ENCODE measurements at places on chromosomes 12 and 14.

- H3K27me3 ChIP-seq = no peaks in the 10 kb centered on the region
- H3K4me1 ChIP-seq = peaks cover 41% of the 10 kb centered on the region
- H3K27ac ChIP-seq = no peak overlapping the region
- no peak overlapping the region for H3K4me3 ChIP-seq
- no peak for DNase-seq
- H3K36me3 ChIP-seq = no peaks in the 10 kb centered on the region
Measured at GRCh38 chr14:59309291-59309900, 120.9 kb downstream of the DAAM1 start.

DNA sequence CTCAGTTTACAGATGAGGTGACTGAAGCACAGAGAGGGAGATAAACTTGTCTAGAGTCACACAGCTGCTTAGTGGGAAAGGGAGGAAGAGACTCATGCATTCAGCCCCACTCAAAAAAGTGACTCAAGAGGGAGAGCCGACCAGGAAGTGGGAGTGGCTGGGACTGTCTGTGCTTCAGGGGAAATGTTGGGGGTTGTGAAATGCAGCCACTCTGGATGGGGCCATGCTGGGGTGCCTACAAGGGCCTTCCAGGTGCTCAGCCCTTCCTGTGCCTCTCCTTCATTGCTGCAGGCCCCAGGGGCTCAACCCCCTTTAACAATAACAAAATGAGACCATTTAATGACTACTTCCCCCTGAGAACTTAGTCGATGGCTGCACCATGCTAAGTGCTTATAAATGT lies 41.8 kb downstream of the CACNA1C start:
- no peak overlapping the region for H3K4me3 ChIP-seq
- DNase-seq = no peak
- peaks cover 17% of the 10 kb centered on the region for H3K27me3 ChIP-seq
- H3K4me1 ChIP-seq = no peaks in the 10 kb centered on the region
- H3K27ac ChIP-seq = no peak overlapping the region

DNA sequence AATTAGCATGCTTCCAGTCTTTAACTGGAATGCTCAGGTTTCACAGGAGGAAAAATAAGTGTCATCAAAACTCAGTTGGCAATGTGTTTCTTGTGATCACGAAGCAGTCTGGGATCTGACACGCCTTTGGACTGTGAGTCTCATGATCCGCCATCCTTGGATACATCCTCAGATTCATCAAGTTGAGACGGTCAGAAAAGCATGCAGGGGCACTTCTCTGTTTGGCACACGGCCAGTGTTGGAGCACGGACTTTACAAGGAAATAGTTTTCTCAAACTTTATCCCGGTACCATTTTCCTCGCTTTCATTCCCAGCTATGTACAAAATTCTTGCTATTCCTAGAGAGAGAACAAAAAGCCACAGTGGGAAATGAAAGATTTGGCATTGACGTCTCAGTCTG lies 88.4 kb upstream of the PARP11 start:
- H3K27me3 ChIP-seq = peaks cover 4% of the 10 kb centered on the region
- peaks cover 9% of the 10 kb centered on the region for H3K4me1 ChIP-seq
- no peak overlapping the region for H3K27ac ChIP-seq
- H3K36me3 ChIP-seq = no peaks in the 10 kb centered on the region
- no peak overlapping the region for H3K4me3 ChIP-seq

DNA sequence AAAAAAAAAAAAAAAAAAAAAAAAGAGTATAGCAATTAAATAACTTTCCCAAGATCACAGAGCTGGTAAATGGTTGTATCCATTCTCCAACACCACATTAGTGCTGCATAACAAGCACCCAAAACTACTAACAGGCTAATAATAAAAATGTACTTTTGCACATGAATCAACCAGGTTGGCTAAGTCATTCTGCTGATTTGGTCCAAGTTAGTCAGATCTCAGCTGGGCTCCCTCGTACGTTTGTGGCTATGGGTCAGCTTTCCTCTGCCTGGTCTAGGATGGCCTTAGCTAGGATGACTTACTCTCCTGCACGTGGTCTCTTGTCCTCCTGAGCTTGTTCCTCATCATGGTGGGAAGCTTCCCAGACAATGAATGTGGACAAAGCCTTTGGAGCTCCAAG lies 7.9 kb upstream of the PLEKHG6 start:
- no peak overlapping the region for H3K4me3 ChIP-seq
- H3K4me1 ChIP-seq = peaks cover 16% of the 10 kb centered on the region
- peaks cover 51% of the 10 kb centered on the region for H3K27me3 ChIP-seq
- H3K36me3 ChIP-seq = no peaks in the 10 kb centered on the region

DNA sequence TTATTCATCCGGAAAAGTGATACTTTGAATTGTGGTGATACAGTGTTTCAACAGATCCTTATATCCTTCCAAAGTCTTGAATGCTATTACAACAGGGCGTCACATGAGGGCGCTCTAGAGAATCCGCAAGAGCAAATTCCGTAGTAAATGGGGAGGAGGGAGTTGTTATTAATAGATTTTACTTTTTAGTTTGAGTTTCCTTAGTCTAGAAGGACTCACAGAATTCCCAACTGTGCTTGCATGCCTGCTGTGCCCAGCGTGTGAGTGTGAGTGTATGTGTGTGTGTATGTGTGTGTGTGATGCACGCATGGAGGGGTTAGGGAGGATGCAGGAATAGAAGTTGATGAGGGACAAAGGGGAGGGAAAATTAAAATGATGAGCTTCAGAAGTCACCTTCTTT lies 375.3 kb downstream of the C12orf75 start:
- H3K36me3 ChIP-seq = no peaks in the 10 kb centered on the region
- H3K27me3 ChIP-seq = peaks cover 7% of the 10 kb centered on the region
- H3K4me1 ChIP-seq = no peaks in the 10 kb centered on the region
- no peak overlapping the region for H3K4me3 ChIP-seq
- no peak for DNase-seq

DNA sequence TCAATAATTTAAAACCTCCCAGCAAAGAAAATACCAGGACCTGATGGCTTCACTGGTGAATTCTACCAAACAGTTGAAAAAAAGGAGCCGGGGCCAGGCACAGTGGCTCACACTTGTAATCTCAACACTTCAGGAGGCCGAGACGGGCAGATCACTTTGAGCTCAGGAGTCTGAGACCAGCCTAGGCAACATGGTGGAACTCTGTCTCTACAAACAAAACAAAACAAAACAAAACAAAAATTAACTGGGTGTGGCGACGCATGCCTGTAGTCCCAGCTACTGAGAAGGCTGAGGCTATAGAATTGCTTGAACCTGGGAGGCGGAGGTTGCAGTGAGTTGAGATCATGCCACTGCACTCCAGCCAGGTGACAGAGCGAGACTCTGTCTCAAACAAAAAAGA lies 13.7 kb upstream of the TROAP start:
- H3K36me3 ChIP-seq = no peaks in the 10 kb centered on the region
- peaks cover 26% of the 10 kb centered on the region for H3K27me3 ChIP-seq
- DNase-seq = no peak
- H3K27ac ChIP-seq = no peak overlapping the region
- H3K4me3 ChIP-seq = no peak overlapping the region

DNA sequence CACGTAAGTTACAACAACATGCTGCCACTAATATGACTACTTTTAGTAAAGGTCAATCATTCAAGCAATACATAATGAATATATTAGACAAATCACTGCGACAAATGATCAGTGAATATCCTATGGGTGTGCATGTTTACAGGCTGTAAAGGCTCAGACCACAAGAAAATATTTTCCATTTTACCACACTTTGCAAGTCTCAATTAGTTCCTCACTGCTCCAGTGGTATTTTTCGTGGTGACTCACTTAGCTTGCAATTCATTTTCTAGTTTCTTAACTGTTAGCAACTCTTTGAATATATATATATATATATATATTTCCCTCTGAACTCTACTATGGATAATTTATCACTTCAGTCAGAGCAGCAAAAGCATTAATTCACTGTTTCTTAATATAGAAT lies 96.9 kb downstream of the EML5 start:
- H3K36me3 ChIP-seq = peaks cover 8% of the 10 kb centered on the region
- H3K4me1 ChIP-seq = no peaks in the 10 kb centered on the region
- DNase-seq = no peak
- H3K27me3 ChIP-seq = no peaks in the 10 kb centered on the region
- H3K27ac ChIP-seq = no peak overlapping the region
- no peak overlapping the region for H3K4me3 ChIP-seq

DNA sequence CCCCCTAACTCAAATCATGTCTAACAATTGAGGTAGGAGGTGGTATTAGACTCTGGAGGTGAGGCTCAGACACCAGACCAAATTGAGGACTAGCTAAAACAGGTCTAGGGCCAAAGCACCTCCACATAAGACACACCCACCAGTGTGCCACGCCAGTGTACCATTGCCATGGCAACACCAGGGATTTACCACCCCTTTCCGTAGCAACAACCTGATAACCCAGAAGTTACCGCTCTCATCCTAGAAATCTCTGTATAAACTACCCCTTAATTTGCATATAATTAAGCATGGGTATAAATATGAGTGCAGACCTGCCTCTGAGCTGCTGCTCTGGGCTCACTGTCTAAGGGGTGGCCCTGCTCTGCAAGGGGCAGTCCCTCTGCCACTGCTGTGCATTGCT lies 57.4 kb upstream of the PPP2R5C start:
- H3K27me3 ChIP-seq = peaks cover 10% of the 10 kb centered on the region
- H3K4me1 ChIP-seq = peaks cover 22% of the 10 kb centered on the region
- no peak overlapping the region for H3K27ac ChIP-seq
- no peaks in the 10 kb centered on the region for H3K36me3 ChIP-seq

DNA sequence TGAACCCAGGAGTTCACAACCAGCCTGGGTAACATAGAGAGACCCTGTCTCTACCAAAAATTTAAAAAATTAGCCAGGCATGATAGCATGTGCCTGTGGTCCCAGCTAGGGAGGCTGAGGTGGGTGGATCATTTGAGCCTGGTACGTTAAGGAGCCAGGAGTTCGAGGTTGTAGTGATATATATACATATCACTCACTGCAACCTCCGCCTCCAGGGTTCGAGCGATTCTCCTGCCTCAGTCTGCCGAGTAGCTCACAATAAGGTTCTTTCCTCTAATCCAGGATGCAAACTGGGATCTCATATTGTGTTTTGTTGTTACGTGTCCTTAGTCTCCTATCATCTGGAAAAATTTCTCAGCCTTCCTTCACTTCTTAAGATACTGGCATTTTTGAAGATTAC lies 24.0 kb upstream of the GSC start:
- no peaks in the 10 kb centered on the region for H3K36me3 ChIP-seq
- H3K4me3 ChIP-seq = no peak overlapping the region
- H3K27ac ChIP-seq = no peak overlapping the region
- DNase-seq = no peak
- H3K4me1 ChIP-seq = no peaks in the 10 kb centered on the region

GRCh38 chr14:69059658-69060623 lies 80.8 kb upstream of the ACTN1 start:
- no peaks in the 10 kb centered on the region for H3K4me1 ChIP-seq
- no peak overlapping the region for H3K4me3 ChIP-seq
- H3K27me3 ChIP-seq = no peaks in the 10 kb centered on the region
- DNase-seq = no peak

GRCh38 chr12:120290609-120291305 lies 946 bp downstream of the RNU4-2 start:
- no peak overlapping the region for H3K27ac ChIP-seq
- DNase-seq = peak; percentile 26
- no peaks in the 10 kb centered on the region for H3K36me3 ChIP-seq

GRCh38 chr12:27229367-27229766 lies 14.7 kb upstream of the STK38L start:
- no peaks in the 10 kb centered on the region for H3K4me1 ChIP-seq
- no peak overlapping the region for H3K4me3 ChIP-seq
- no peak overlapping the region for H3K27ac ChIP-seq
- H3K36me3 ChIP-seq = no peaks in the 10 kb centered on the region
- DNase-seq = no peak

GRCh38 chr14:23354990-23355389 lies 2.3 kb upstream of the SLC22A17 start:
- no peaks in the 10 kb centered on the region for H3K36me3 ChIP-seq
- no peak overlapping the region for H3K4me3 ChIP-seq
- DNase-seq = no peak
- no peak overlapping the region for H3K27ac ChIP-seq

- no peak overlapping the region for H3K4me3 ChIP-seq
Measured at GRCh38 chr12:105334582-105334981, 4.1 kb downstream of the C12orf75 start.

DNA sequence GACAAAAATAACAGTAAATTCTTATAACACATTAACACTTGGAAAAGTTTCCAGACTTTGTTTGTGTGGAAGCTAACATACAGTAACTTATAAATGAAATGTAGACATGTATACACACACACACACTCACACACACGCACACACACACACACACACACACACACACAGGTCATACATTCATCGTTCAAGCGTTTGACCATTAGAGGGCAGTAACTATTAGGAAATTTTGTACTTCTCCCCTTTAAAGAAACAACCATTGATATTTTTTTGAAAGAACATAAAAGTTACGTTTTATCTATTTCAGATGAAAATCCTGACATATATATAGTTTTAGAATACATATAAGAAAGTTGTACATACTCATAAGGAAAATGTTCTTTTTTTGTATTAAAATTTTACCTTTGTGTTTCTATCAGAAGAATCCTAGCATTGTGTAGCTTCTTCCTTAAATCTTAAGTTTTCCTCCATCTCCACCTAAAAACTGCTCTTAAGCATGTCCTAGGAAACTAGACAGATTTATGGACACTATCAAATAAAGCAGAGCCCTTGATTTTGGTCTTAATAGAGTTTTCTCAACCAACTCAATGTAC lies 29.0 kb downstream of the PTPRQ start:
- H3K36me3 ChIP-seq = no peaks in the 10 kb centered on the region
- H3K4me3 ChIP-seq = no peak overlapping the region

DNA sequence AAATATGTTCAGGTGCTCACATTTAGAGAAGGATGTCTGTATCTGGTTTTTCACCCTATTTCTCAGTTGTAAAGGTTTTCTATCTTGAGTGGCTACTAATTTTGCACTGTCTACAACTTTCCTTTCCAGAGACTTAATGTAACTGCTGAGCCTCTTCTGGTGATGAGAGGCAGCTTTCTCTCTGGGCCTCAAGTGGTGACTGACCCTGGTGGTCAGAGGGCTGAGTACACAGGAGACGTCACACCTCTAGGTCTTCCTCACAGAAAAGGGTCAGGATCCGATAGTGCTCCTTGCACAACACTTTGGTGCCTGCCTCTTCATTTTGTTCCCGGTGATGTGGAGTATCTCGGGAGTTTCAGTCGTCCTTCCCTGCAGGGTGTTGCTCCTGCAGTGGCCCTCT lies 76.8 kb downstream of the LIN7A start:
- no peaks in the 10 kb centered on the region for H3K4me1 ChIP-seq
- no peaks in the 10 kb centered on the region for H3K36me3 ChIP-seq
- H3K4me3 ChIP-seq = no peak overlapping the region
- no peak overlapping the region for H3K27ac ChIP-seq

Measured in activated B cell treated with CpG ODN at 0.5 μM for 24 hours (primary cell).